ENCODE measurements at places on chromosomes 4 and X.

DNA sequence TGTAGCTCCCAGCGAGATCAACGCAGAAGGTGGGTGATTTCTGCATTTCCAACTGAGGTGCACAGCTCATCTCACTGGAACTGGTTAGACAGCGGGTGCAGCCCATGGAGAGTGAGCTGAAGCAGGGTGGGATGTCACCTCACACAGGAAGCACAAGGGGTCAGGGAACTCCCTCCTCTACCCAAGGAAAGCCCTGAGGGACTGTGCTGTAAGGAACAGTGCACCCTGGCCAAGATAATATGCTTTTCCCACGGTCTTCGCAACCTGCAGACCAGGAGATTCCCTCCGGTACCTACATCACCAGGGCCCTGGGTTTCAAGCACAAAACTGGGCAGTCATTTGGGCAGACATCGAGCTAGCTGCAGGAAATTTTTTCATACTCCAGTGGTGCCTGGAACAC lies 216.4 kb upstream of the TET2 start:
- DNase-seq: no peak

DNA sequence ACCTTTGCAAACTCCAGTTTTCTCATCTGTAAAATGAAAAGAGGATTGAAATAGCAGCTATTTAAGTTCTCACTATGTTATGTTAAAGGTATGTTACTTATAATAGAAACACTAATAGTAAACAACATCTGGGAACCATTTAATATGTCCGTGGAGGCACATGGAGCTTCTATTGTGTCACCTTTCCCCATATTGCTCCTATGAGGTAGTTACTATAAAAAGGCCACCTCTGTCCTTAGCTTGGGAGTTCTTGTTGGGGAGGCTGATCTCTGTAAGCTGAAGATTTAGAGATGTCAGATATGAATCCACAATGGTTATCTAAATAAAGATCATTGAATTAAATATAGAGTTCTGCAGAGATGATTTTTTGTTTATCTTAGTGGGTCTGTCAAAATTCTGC lies 125.2 kb downstream of the FHIP1A start:
- DNase-seq: no peak

DNA sequence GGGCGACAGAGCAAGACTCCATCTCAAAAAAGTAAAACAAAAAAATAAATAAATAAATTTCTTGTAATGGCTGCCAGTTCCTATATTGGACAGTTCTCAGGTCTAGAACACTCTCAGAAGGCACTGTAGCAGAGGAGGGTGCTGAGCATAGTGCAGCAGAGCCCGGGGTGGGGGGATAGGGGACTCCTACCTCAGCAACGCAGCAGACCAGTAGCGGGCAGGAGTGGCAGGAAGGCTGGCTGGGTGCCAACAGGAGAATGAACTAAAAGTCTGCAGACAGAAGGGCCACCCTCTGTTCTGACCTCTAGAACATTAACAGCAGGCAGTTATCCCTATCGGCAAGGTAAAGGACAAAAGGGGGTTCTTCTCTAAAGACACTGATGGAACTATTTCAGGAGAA lies 20.2 kb downstream of the PDK3 start:
- no peak for DNase-seq

- no peak for DNase-seq
These were observed 425.8 kb downstream of the SPRY1 start for GRCh38 chr4:123822353-123822752.

- DNase-seq: no peak
These were observed 108.5 kb downstream of the ADGRA3 start for GRCh38 chr4:22407361-22407760.

DNA sequence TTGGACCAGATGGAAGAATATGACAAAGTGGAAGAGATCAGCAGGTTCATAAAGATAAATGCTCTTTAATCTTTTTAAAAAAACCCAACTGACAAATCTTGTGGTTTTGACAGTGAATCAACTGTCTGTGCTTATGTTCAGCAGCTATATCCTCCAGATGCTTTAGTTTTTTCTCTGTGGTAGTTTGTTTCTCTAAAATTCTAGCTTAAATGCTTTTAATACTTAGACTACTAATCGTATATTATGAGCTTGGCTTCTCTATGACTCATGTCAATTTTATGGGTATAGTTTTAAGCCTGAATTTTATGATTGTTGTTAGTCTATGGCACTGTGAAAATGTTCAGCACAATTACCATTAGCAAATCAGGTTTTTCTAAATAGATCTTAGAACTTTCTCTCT lies 12.9 kb downstream of the HHIP start:
- DNase-seq: no peak

DNA sequence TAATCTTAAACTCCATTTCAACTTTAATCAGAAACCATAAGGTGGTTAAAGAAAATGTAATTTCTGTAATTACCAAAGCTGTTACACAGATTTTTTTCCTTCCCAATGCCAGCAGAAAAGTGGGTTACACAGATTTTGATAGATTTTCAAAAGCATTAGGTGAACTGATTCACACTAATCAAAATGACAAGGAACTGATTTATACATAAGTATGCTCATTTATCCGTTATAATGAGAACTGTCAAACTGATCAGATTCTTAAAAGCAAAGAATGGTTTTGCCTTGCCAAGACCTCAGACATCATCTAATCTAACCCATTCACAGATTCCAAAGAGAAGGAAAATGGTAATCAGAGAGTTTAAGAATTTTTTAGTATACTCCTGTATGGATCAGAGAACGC lies 5.2 kb downstream of the UGDH start:
- DNase-seq: no peak

DNA sequence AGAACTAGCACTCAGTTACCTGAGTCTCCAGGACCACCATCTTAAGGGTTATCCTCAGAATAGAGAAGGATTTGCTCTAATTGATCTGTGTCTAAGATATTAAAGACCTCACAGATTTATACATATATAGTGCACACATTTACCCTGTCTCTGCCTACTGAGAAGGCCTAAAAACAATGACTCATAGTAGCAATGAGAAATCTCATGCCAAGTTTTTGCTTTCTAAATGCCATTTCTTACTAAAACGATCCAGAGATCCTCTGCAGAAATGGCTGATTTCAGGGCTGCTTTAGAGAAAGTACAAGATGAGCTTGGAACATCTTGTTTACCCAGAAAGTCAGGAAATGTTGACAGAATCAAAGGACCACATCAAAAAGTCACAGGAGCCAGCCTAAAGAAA lies 79.1 kb upstream of the INPP4B start:
- DNase-seq: no peak

DNA sequence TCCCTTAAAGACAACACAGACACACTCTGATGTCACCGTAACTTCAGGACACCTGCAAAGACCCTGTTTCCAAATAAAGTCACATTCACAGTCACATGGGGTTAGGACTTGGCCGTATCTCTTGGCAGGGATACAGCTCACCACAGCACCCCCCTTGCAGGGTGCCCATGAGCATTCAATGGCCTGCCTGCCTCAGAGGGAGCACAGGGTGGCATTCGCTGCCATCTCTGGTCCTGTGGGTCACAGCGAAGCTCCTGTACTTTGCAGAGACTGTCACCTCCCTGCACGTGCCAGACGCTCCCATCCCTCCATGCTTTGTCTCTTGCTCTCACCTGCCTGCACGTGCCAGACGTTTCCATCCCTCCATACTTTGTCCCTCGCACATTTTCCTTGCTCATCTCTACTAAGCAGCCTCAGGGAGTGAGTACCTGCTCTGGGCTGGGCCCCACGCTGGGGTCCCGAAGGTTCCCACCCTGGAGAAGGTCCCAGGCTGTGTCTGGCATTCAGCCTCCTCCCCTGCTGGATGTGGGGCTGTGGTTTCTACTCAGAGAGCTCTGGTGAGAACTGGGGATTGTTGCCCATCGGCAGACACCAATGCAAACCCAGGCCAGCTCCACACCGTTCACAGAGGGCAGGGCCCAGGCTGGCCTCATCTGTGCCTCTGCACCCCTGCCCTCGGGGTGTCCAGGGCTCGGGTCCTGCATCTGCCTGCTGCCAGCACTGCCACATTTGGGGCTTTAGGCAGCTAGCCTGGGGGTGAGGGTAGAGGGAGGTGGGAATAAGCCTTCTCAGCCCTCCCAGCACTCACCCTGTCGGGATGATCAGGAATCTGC lies 15.8 kb downstream of the HTRA3 start:
- DNase-seq: no peak

DNA sequence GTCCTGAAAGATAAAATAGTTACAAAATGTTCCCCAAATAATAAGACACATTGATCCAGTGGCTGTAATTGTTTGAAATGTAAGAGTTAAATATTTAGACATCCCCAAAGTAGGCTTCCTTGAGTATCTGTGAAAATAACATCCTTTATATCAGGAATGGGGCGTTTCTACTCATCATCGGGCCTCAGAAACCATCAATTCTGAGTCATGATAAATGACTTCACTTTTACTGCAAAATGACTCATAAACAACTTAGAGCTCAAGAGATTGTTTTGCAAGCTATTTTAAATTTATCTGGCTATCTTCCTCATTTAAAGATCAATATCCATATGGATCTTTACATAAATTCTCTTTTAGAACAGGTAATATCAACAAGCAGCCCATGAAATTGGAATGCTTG lies 369.4 kb upstream of the CNKSR2 start:
- DNase-seq: no peak

DNA sequence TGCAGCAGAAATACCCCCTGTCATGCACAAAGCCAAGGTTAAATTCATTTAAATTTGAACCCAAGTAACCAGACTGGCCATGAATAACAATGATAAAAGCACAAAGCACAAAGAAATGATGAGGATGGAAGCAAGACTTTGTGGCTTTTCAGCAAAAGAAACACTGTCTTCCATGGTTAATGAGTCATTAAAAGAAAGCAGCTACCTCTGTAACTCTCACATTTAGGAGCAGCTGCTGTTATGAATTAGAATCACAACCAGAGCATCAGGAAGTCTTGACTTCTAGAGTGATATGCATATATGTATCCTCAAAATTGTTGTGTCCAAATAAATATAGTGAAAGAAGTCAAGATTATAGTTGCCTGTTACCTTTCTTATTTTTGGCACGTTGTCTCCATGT lies 70.7 kb upstream of the RPS6KA6 start:
- no peak for DNase-seq

DNA sequence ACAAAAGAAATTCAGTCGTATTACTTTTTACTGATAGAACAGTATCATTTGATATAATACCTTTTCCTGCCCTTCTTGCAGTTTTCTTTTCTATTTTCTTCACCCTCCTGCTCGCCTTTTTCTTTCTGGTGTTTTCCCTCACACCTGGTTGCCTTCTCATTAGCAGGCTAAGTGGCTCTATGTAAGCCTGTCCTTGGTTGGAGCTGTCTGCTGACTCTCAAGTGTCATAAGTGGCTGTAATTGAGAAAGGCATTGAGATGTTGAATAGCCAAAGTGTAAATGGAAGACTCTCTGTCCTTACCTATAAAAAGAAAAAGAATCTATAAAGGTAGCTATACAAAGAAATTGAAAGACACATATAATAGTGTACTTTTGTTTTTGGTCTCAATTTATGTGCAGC lies 180.7 kb downstream of the ADGRL3 start:
- DNase-seq: no peak

DNA sequence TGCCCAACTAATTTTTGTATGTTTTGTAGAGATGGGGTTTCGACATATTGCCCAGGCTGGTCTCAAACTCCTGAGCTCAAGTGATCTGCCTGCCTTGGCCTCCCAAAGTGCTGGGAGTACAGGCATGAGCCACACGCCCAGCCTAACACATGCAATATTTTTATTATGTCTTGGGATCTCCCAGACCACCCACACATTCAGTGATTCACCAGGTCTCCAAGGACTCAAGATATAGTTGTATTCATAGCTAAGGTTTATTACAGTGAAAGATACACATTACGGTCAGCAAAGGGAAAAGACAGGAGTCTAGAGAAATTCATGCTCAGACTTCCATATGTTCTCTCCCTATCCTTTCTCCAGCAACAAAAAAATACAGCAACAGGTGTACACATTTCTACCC lies 25.5 kb upstream of the FAM120C start:
- DNase-seq: no peak

GRCh38 chr4:163165217-163166017 lies 1.3 kb downstream of the NAF1 start:
- DNase-seq: peak; percentile 36

DNA sequence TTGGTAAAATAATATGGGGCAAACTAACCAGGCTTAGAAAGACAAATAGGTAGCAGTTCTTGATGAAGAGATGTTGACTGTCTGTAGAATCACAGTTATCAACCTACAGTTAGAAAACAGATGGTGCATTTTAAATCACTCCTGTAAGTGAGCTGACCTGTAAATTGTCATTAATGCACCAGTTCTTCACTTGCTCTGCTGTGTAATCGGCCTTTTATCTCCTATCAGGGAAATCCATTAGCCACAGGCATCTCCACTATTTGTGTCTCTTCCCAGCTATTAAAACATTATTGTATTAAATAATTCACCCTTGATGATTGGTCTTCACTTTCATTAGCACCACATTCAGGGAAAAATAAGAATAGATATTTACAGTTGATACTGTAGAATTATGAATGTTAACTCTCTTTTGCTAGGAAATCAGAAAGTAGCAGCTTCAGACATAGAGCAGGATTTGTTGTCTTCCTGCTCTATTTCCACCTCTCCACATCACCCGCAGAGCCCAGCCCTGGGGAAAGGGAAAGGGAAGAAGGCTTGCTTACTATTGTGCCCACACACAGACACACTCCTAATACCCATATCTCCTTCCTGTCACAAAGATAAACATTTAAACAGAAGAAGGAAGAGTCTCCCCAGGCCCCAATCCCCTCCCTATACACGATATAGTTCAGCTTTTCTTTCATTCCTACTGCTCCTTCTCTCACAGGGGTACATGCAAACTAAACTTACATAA lies 97.1 kb downstream of the REELD1 start:
- DNase-seq: no peak

GRCh38 chrX:93422693-93423092 lies 250.7 kb downstream of the NAP1L3 start:
- peak; percentile 1 for DNase-seq

GRCh38 chr4:99679204-99679603 lies 21.6 kb upstream of the C4orf54 start:
- no peak for DNase-seq

GRCh38 chr4:139985401-139985800 lies 168.6 kb downstream of the MAML3 start:
- DNase-seq: peak; percentile 24

DNA sequence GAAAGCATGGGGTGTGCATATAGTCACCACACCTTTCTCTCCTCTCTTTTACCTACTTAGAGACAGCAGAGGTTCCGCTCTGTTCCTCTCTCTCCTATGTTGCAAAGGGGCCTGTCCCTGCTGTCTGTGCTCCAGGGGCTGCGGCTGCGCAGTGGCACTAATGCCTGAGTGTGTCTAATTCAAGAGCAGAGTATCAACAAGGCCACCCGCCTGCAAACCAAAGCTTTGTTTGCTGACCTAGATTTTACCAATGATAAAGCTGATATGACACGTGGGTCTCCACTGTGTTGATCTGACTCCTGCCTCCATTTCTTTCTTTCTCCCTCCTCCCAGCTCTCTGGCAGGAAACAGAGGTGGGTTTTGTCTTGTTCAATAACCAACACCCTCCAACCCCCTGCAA lies 74.9 kb downstream of the NSG1 start:
- DNase-seq: no peak

Measured in inflammatory macrophage treated with lipopolysaccharide for 4 hours (primary cell).